ENCODE measurements at places on chromosomes 16 and 17.

DNA sequence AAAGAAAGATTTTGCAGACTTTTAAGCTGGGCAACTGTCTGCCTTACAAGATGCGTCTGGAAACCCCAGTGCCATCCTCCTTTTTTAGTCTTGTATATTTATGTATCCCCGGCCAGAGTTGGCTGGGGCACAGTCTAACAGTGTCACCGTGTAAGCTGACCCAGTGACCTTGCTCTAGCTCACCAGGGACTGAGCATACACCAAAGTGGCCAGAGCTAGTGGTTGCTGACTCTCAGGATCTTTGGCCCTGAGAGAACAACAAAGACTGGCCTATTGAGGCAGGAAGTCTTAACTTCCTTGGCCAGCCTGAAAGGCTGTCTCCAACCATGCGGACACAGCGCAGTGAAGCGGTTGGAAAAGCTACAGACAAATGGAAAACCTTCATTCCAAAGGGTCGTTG, 745.2 kb downstream of the WWOX start:
- no peak for DNase-seq

- no peak for DNase-seq
Observed at GRCh38 chr16:5416013-5416412, 318.4 kb upstream of the EEF2KMT start.

GRCh38 chr17:18028114-18028951, 10.6 kb downstream of the ATPAF2 start:
- no peak for DNase-seq

GRCh38 chr16:86018071-86018470, 119.1 kb downstream of the IRF8 start:
- DNase-seq = no peak

DNA sequence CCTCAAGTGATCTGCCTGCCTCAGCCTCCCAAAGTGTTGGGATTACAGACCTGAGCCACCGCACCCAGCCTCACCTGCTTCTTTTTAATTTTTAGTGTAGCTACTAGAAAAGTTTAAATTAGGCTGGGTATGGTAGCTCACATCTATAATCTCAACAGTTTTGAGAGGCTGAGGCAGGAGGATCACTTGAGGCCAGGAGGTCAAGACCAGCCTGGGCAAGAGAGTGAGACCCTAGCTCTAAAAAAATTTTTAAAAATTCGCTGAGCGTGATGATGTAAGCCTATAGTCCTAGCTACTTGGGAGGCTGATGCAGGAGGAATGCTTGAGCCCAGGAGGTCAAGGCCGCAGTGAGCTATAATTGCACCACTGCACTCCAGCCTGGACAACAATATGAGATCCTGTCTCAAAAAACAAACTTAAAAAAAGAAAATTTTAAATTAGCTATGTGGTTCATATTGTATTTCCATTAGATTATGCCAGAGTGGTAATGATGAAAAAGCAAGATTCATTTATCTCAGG, 34.9 kb downstream of the TXNDC11 start:
- no peak for DNase-seq

DNA sequence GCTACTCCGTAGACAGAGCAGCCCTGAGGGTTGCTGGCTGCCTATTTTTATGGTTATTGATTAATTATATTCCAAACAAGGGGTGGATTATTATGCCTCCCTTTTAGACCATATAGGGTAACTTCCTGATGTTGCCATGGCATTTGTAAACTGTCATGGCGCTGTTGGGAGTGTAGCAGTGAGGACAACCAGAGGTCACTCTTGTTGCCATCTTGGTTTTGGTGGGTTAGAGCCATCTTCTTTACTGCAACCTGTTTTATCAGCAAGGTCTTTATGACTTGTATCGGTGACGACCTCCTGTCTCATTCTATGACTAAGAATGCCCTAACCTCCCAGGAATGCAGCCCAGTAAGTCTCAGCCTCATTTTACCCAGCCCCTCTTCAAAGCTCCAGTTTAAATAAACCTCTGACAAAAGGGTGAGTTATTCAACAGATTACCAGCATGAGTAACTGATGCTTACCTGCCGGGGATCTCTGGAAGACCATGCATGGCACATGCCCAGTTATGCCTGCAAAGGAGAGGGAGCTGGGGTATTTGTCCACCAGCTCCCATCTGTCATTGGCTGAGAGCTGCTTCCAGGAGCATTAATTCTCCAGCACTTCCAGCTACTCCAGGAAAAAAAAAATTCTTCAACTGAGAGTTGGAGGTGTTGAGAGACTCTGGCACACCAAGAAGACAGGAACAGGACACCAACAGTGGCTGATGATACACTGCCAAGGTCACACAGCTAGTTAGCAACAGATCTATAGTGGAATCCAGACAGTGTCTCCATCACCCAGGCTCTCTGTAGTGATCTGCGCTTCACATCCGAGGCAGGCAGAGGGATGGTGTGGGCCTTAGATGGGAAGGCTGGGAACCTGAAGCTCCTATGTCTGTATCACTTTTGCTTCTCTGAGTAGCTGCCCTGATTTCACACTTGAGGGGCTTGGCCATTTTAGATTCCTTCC, 36.6 kb upstream of the IL21R start:
- no peak for DNase-seq

- DNase-seq = no peak
Observed at GRCh38 chr17:67245694-67246402, 852 bp upstream of the HELZ start.

All from activated CD4-positive, alpha-beta T cell treated with anti-CD3 and anti-CD28 coated beads, Interleukin-2, amount 50 U/mL, for 16 hours (primary cell).